ENCODE measurements at places on chromosomes 4 and X.

DNA sequence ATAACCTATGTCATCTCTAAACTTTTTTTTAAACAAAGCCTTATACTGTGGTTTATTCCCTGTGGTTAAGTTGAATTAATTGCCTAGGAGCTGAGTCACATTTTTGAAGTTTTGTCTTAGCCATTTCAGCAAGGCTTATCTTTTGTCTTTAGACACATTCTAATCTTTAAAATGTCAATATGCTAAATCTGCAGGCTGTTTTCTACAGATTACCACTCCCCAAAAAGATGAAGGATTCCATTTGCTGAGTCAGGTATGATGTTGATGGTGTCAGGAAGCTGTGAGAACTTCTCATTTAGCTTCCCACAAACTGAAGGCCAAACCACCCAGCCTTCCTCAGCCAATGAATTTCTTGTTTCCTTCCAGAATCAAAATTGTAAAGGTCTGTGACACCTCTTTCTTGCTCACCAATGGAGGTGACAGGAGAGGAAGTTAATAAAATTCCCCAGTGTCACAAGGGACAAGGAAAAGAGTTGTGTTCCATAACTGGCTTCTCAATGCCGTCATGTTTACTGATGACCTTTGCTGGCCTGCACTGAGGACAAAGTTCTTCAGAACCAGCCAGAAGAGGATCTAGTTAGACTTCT lies 3.7 kb upstream of the CXCL6 start:
- DNase-seq: no peak

GRCh38 chrX:386239-386767 lies 404 bp downstream of the PPP2R3B start:
- DNase-seq: peak; percentile 14

DNA sequence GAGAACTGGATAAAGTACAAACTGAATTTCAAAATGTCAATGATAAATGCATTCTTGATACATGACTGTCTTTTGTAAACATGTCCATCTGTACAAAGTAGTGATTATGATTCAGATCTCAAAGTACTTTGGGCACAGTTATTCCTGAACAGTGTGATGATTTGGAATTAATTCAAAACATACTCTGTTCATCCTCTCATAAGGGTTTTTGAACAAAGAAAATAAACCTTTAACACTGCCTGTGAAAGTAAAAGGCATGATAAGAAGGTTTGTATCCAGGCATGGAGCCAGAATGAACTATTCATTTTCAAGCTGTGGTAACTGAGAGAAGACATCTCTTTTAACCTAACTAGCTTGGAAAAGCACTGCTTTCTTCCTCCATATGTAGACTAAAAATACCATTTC lies 883 bp upstream of the KLHL4 start:
- no peak for DNase-seq

DNA sequence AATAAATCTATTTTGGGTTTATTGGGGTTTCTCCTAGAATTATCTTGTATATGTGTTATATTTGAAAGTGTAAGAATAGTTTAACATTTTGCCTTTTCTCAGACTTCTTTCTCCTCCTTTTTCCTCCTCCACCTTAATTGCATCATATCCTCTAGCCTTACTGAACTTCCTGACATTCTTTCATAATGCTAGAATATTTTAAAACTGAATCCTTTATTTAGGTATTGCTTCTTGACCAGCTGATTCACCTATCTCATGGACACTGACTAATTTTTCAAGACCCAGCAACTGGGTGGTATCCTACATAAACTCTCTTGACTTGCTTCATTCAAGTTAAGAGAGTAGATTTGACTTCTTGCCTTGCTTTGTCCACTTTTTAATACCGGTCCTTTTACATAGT lies 1508.9 kb downstream of the STIM2 start:
- DNase-seq: no peak

GRCh38 chr4:48939785-48940184 lies 33.2 kb upstream of the OCIAD2 start:
- DNase-seq: peak; percentile 30

DNA sequence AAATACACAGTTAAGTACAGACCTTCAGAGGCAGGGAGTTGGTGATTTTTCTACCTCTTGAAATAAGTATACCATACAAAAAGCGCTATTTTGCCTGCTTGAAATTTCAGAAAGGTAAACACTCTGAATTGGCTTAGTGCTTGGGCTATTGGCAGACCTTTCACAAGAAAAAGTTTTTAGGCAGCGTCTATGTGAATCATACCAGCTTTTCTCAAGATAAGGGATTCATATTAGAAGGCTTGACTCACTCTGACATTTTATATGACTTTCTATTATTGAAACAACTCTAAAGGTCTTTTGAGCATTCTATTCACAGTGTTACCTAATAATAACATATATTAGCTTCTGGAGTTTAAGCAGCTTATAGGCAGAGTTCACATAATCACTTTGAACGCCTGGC lies 286.4 kb upstream of the FAT1 start:
- DNase-seq: no peak

- DNase-seq: peak; percentile 68
Measured at GRCh38 chr4:173211838-173212237, 43.2 kb downstream of the GALNT7 start.

DNA sequence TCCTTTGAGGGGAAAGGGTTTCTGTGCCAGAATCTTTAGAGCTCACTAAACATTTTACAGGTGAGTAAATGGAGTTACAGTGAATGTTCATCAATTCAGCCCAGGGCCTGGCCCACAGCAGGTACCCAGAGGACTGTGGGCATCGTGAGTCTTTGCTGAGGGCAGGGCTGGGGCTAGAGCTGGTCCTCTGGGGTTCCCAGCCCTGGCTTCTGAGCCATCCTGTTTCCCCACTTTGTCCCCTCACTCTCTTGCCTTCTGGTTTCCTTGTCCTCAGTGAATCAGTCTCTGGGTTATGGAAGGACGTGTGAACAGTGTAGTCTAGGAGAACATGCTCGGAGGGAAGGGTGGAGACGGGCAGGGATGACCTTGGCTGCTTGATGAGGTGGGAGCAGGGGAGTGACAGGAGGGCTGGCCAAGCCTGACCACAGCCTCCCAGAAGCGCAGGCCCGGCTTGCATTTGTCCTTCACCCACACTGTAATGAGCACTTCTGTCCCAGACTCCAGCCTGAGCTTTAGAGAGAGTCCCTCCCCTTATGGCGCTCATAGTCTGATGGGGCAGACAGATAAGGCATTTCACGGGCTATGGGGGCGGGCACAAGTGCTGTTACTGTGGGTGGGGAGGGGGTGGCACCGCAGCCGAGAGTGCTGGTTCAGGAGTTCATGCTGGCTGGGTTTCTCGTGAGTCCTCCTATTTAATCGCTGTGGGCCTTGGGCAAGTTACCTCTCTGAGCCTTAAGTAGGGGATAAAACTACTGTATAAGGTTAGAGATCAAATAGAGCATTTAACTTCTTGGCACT lies 17.3 kb downstream of the TBC1D14 start:
- DNase-seq: peak; percentile 89

DNA sequence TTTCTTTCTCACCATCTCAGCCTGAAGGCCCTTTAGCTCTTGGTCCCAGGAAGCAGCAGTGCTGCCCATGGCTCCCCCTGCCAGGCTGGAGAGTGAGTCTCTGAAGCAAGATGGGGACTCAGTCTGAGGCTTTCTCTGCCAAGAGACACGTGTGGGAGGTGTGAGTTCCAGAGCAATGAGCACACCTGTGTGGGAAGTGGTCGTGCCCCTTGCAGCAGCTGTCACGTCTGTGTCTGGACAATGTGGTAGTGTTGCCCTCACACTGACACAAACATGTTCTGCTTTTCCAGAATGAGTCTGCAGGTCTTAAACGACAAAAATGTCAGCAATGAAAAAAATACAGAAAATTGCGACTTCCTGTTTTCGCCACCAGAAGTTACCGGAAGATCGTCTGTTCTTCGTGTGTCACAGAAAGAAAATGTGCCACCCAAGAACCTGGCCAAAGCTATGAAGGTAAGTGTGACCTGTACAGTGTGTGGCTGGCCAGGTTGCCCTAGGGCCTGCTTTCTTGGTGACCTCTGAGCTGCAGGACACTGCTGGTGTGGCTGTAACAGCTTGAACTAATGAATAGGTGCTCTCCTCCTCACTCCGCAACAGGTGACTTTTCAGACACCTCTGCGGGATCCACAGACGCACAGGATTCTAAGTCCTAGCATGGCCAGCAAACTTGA lies 1.9 kb downstream of the TACC3 start:
- DNase-seq: no peak

DNA sequence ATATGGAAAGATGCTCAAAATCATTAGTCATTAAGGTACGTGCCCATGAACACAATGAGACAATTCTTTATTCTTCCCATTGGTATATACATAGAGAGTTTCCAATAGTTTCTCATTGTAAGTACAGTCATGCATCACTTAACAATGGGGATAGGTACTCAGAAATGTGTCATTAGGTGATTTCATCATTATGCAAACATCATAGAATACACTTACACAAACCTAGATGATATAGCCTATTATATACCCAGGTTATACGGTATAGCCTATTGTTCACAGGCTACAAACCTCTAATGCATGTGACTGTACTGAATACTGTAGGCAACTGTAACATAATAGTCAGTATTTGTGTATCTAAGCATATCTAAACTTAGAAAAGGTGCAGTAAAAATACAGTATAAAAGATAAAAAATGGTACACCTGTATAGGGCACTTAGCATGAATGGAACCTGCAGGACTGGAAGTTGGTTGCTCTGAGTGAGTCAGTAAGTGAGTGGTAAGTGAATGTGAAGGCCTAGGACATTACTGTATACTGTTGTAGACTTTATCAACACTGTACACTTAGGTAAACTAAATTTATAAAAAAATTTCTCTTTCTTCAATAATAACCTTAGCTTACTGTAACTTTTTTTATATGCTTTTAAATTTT lies 49.6 kb downstream of the KLHL13 start:
- DNase-seq: no peak

DNA sequence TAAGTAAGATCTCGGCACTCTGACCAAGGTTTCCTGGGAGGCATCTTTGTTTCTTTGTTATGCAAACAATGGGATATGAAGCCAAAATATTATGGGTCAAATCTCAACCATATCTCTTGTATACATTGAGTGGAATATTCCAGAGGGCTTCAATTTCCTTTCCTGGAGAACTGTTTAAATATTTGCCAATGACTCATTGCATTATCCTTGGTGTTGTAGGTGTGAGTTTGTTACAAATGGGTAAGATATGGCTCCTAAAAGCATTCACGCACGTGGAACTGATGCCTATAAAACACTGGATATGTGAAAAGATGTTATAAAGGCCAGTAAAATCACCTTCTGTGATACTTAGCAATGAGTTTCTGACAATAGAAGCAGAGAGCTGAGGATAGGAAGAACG lies 150.5 kb upstream of the WDR1 start:
- DNase-seq: peak; percentile 12

GRCh38 chr4:185738038-185738552 lies 73.9 kb downstream of the SORBS2 start:
- no peak for DNase-seq

- DNase-seq: no peak
Measured at GRCh38 chr4:139227729-139228404, 50.8 kb upstream of the ELF2 start.

- no peak for DNase-seq
Measured at GRCh38 chr4:179843370-179843769, 2399.8 kb upstream of the TENM3 start.

DNA sequence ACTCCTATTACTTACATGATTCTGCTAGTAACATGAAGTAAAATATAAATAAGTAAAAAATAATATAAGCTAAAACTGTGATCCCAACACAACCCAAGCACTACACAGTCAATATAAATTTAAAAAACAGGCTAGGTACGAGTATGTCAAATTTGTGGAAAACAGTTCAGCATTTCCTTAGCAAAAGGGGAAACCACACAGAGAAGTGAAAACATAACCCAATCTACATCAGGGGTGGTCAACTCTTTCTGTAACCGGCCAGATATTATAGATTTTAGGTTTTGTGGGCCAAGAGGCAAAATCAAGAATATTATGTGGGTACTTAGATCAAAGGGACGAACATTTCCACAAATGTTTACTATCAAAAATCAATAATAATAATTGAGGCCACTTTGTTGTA lies 70.1 kb downstream of the CHST7 start:
- DNase-seq: no peak

GRCh38 chrX:44343412-44344141 lies at the start of gene EFHC2:
Gene EFHC2 (minus strand): TSS chrX:44343672. CDS start chrX:44343588, 84 bp downstream.
- DNase-seq: peak; percentile 51

- DNase-seq: no peak
Measured at GRCh38 chr4:20506827-20507226, 193.4 kb upstream of the PACRGL start.

GRCh38 chrX:72001471-72001870 lies 90.8 kb downstream of the NHSL2 start:
- DNase-seq: no peak

GRCh38 chr4:145483514-145483913 lies 1.9 kb downstream of the SMAD1 start:
- DNase-seq: no peak

DNA sequence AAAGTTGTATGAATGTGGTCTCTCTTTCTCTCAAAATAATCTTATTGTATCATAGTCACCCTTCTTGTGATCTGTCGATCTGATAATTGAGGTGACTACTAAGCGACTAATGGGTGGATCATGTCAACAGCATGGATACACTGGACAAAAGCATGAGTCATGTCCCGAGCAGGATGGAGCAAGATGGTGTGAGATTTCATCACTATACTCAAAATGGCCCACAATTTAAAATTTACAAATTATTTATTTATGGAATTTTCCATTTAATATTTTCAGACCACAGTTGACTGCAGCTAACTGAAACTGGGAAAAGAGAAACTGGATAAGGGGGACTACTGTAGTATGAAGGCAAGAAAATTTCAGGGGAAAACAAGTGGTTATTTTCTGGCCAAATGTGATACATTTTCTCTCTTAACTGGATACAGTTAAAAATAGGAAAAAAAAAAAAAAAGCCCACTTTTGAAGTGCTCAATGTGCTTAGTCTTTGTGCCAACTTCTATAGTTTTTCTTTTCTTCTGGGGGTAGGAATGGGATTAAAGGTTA lies 25.3 kb downstream of the FAM241A start:
- peak; percentile 17 for DNase-seq
